ENCODE measurements at places on chromosomes 3 and 15. TPM values are rescaled to one million over a fixed set of nuclear protein-coding genes. Genes with fewer than 3 reads are reported as not detected.

DNA sequence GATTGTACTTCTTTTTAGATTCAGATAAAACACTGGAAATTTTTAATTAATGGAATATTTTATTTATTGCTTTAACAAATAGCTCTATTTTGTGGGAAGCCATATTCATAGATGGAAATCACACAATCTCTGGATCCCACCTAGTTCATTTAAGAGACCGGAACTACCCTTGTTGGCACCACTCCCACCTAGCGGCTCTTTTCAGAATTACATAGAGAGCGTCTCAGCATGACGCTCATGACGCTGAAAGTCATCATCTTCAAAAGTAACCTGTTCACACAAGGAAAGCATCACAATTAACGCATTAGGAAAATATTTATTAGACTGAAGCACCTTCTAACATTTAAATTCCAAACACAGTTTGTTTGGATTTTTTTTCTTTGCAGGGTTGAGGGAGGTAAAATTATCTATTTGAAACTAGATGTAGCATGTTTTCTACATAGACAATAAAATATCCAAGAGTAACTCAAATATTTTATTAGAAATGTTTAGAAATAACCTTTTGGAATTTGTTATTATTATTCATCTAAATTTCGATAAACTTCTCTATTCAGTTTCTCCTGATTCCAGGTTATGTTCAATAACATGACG lies 214.9 kb upstream of the ARRDC4 start:
- DNase-seq, result no peak

GRCh38 chr3:190097025-190097424 lies 23.7 kb downstream of the P3H2 start:
- no peak for DNase-seq

GRCh38 chr3:26590919-26591484 lies 31.6 kb upstream of the LRRC3B start:
- no peak for DNase-seq

DNA sequence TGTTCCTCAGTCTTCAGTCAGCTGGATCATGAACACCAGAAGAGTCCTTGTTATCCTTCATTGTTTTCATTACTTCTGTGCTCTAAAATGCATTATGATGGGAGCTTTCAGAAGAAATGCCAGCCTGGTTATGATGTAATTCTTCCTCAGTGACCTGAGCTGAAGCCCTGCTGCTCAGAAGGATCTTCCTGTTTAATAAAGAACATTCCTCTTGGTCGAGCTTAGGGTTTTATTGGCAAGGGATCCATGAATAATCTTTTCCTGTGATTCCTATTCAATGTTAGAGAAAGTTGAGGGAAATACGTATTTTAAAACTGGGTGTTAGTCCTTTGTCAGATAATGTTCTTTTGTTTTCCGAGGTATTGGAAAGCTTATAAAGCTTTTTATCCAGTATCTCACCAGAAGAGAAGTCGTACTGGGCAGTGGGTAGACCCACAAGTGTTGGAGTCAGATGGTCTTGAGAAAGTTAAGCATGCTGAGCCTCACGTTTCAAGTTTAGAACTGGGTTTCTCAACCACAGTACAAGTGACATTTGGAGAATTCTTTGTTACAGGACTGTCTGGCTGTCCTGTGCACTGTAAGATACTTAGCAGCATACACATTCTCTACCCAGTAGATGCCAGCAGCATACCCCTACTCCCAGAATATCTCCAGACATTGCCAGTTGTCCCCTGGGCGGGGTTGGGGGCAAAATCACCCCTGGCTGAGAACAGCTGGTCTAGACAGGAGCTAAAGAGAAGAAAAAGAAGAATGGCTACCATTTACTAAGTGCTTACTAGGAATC lies 212.3 kb upstream of the BHLHE40 start:
- DNase-seq, result no peak

- no peak for DNase-seq
Measured at GRCh38 chr15:69328080-69328479, 29.4 kb downstream of the PAQR5 start.

GRCh38 chr3:5264093-5264600 lies 76.6 kb downstream of the EDEM1 start:
- DNase-seq, result no peak

DNA sequence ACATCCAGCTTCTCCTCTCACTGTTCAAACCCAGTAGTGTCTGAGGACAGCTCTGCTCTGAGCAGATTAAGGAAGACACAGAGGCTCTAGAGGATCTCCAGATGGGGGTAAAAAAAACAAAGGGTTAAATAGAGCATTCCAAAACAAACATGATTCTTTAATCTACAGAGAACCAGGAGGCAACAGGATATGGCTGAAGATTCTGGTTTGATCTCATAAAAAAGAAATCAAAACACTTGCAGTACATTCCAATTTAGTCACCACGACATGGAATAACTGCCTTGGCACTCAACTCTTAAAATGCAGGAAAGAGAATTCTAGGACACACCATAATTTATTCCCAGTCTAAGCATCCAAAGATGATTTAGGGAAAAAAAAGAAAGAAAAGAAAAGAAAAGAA lies 32.0 kb downstream of the TM4SF4 start:
- DNase-seq, result no peak

DNA sequence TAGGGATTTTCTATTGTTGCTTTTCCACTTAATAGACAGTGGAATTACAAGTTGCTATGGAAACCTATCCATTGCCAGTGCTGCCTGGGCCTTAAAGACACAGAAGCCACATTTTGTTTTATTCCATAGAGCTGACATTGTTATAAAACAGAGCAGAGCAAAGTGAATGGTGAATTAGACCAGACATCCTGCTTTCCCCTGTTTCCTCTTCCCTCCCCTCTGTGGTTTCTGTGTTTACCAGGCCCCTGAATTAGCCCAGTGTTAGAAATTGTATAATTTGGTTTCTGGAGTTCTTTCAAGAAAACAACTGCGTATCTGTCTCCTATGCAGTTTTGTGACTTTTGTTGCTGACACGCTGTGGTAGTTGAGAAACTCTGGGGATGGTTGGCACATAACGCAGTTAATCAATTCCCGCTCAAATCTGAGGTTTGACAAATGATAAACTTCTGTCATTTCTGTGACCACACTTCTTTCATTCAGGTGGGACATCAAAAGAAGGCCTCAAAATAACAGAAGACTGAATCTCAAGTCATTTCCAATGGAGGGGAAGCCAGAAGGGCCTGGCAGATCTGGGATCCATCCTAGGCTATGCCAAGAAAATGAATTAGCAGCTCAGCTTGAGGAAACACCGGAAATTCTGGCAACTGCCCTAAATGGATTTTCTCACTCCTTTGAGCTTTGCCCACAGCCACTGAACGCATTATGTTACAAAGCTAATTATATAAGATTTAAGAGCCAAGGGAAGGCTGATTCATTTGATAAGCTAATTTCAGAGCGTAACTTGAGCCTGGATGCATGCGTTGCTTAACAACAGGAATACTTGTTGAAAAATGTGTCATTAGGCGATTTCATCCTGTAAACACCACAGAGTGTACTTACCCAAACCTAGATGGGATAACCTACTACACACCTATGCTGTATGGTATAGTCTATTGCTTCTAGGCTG lies 46.9 kb downstream of the NR1D2 start:
- peak; percentile 17 for DNase-seq

GRCh38 chr3:177522051-177522450 lies 324.8 kb upstream of the TBL1XR1 start:
- no peak for DNase-seq

DNA sequence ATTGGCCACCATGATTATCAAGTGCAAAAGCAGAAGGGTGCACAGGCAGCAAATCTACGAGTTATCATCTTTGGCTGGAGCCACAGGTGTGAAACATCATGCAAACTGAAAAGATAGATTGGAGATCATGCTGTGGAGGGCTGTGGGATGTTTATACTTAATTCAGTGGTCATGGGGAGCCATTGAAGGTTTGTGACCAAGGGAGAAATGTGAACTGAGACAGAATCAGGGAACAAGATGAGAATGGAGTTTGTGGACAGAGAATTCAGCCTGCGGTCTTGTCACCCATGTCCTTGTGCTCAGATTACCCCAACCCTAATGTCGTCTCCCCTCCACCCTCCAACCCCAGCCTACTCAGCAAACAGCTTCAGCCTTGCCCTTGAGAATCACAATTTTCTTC lies 62.9 kb upstream of the ACAN start:
- no peak for DNase-seq

PLXNA1 gene
- 24.1 TPM for polyA plus RNA-seq

OTOL1 gene
- not detected for polyA plus RNA-seq

ANKUB1 gene
- not detected for polyA plus RNA-seq

DLL4 gene
- polyA plus RNA-seq, result 9.1 TPM

TMEM62 gene
- polyA plus RNA-seq, result 17.7 TPM

SNRPN gene
- 272 TPM for polyA plus RNA-seq

Data from right renal cortex interstitium (tissue), 3 donors.